Left renal cortex interstitium (tissue), 4 donors: ENCODE measurements at places on chromosomes 6 and 20. TPM values are rescaled to one million over a fixed set of nuclear protein-coding genes. Genes with fewer than 3 reads are reported as not detected.

The GGTLC1 gene
- not detected for polyA plus RNA-seq

The TRIM27 gene
- polyA plus RNA-seq, result 68.9 TPM

The TMEM74B gene
- 5.5 TPM for polyA plus RNA-seq

The FLRT3 gene
- polyA plus RNA-seq, result 128 TPM

The STMND1 gene
- 0.71 TPM for polyA plus RNA-seq

The TFB1M gene
- polyA plus RNA-seq, result 28.2 TPM

The BHLHE23 gene
- not detected for polyA plus RNA-seq

The PDE10A gene
- 32.6 TPM for polyA plus RNA-seq

The SLC32A1 gene
- 2.4 TPM for polyA plus RNA-seq

The MLIP gene
- 0.46 TPM for polyA plus RNA-seq

The CALHM5 gene
- polyA plus RNA-seq, result 2.1 TPM

The TREML1 gene
- 0.96 TPM for polyA plus RNA-seq

The REM1 gene
- 0.91 TPM for polyA plus RNA-seq

The FOXF2 gene
- polyA plus RNA-seq, result 0.23 TPM

DNA sequence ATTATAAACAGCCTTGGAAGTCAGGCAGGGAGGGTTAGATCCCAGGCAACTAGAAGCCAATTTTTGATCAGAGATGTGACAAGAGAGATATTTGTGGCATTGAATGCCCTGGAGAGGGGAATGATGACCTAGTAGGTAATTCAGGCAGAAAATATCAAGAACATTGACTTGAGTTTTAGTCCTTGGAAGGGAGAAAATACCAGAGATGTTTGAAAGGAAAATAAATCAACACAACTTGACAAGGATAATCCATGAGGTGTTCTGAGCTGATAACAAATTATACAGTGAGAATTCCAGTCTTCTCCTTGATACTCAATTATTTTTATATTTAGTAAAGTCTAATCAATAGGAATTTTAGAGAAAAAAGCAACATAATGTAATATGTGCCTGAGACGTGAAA lies 10.6 kb upstream of the MARCKS start:
- DNase-seq, result no peak

- DNase-seq, result no peak
These were observed 59.5 kb downstream of the LYRM4 start for GRCh38 chr6:5201271-5201670.

DNA sequence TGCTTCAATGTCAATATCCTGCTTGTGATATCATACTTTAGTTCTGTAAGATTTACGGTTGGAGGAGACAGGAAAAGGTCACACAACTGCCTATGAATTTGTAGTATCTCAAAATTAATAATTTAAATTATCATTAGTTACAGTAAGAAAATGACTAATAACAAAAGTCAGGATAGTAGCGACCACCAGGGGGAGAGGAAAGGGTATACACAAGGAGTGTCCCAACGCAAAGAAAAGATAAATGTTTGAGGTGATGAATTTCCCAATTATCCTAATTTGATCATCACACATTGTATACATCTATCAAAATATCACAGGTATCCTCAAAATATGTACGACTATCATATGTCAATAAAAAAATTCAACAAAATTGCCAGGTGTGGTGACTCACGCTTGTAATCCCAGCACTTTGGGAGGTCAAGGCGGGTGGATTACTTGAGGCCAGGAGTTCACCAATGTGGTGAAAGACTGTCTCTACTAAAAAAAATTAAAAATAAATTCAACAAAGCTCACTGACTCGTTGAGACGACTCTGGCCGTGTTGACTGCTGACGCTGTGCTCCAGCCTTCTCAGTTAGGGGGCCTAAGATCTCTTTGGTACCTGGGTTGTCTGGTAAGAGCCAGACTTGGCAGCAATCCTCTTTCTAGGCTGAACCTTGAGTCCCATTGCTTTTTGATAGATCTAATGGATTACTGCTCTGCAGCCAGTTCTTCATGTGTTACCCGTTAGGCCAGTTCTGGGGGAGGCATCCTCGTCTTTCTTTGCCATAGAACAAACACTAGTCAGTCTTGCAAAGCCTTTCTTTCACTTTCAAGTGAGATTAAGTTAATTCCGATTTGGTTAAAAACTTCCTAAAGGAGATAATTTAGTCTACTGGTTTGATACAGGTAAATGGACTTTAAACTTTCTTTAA lies 9.0 kb upstream of the OVOL2 start:
- DNase-seq, result no peak

DNA sequence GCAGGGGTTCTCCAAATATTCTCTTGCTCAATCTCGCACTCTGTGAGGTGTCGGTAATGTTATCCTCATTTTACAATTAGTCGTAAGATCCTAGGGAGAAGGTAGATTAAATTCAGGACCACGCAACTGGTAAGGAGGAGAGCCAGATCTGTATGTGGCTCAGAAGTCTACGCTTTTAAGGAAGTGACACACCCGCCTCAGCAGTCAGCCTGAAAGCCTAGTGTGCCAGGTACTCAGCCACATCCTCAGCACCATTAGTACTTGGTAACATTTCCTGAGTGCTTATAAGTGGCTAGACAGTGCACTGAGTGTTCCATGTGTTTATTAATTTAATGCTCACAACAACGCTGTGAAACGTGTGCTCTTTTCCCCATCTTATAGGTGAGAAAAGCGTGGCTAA lies 63.7 kb downstream of the DHX35 start:
- DNase-seq, result no peak

GRCh38 chr20:63847237-63848002 lies 13.9 kb upstream of the ABHD16B start:
- no peak for DNase-seq

DNA sequence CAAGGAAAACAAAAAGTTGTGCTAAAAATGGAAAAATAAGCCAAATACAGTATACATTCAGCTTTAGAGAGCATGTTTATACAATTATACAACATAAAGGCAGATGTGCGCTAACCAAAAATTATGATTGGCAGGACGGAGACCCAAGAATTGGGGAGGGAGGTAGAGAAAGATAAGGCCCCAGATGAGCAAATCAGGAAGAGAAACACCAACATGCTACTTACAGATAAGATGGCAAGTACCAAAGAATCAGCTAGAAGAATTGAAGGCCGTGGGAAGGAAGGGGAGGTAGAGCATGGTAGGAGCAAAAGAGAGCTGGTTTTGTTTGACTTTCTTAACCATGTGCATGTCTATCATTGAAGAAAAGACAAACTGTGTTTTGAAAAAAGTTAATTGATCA lies 45.4 kb downstream of the PRND start:
- no peak for DNase-seq

DNA sequence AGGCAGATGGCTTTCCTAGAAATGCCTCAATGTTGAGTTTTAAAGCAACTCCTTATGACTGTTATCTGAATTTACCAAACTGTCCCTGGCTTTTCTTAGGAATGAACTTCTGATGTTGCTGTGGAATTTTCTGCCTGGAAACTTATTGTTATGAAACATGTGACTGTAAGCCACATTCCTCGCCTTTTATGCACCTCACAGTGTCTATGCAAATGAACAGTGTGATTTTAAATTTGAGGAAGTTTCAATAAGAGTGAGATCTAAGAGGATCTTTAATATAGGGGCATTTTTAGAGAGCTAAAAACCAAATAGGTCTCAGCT lies 2.4 kb upstream of the CCR6 start:
- DNase-seq, result no peak

GRCh38 chr20:38270869-38271605 lies 10.5 kb upstream of the KIAA1755 start:
- no peak for DNase-seq

- DNase-seq, result no peak
These were observed 35.4 kb downstream of the MAN1A1 start for GRCh38 chr6:119313937-119314884.

- no peak for DNase-seq
These were observed 158.1 kb upstream of the B3GAT2 start for GRCh38 chr6:71114986-71115385.

DNA sequence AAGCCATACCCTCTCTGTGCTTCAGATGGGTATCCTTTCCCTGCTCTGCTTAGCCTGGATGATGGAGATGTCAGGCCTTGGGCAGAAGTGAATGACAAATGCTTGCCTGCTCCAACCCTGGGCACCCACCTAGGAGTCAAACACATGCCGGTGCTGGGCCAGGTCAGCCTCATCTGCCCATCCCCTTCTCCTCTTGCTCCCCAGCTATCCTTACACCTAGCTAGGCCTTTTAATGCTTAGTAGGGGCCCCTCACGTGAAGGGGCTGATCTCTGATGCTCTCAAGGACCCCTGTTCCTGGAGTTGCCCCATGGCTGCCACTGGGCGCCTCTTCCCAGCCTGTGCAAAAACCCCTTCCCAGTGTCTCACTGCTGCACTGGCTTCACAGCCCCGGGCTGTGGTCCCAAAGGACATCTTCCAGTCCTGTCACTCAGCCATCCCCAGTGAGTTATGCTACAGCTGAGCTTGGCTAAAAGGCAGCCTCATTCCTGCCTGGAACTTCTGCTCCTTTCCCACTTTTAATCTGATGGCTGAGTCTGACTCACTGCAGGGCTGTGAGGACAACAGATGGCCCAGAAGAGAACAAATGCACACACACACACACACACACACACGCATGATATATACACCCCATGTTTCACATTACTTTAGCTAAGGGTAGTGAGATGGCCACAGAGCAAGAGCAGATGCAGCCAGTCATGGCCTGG lies 12.8 kb upstream of the SDCBP2 start:
- DNase-seq, result no peak

- no peak for DNase-seq
These were observed 538.6 kb upstream of the MARCKS start for GRCh38 chr6:113318575-113318917.

- DNase-seq, result no peak
These were observed 88.9 kb upstream of the RPS6KA2 start for GRCh38 chr6:166715992-166716391.

DNA sequence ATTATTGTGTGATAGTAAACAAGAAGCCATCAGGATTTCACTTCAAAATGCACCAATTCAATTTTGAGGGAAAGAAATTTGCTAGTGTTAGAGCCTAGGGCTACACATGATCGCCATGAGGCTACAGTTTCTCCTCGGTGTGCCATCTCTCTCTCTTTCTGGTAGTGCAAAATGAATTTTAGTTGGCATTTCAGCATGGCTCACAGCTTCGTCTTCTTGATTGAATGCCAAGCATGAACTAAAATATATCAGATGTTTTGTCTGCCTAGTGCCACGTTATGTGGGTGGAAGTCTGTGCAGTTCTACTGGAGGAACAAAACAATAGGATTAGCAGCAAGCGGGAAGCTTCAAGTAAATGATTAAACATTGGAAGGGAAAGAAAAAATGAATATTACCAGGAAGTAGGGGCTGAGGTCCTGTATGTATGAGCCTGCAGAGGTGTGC lies 6.8 kb upstream of the MRAP2 start:
- no peak for DNase-seq

GRCh38 chr6:11783524-11784064 lies 5.0 kb upstream of the ADTRP start:
- DNase-seq, result no peak

GRCh38 chr6:142255785-142256184 lies 46.0 kb upstream of the ADGRG6 start:
- no peak for DNase-seq

DNA sequence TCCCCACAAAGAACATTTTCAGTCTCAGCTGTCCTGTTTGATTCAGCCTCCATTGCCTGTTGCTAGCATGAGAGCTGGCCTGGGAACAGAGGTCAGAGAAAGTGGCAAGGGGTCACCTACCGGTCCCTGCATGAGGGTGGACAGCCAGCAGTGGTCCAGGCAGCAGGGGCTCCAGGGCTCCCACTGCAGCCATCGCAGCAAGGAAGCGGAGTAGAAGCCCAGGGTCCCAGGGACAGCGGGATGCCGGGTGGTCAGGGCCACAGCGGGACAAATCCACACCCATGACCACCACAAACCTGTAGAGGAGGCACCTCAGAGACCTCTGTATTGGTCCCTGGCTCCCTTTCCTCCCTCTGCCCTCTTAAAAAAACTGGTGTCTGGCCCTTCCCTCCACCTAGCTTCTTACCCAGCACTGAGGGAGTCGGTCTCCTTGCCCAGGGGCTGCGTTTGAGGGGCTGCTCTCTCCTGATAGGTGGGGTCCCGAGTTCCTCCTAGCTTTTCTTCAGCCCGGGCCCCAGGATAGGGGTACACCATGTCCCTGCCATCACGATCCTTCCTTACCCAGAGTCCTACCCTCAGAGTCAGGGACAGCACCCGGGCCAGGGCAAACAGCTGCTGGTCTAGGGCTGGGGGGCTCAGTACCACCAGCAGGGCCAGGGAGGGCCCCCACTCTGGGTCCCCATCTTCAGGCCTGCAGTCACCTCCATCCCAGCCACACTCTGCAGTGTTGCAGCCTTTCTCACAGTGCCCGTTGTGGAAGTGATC lies 8.4 kb upstream of the GPSM3 start:
- DNase-seq, result no peak
